ENCODE measurements at places on chromosomes 6 and 20.

DNA sequence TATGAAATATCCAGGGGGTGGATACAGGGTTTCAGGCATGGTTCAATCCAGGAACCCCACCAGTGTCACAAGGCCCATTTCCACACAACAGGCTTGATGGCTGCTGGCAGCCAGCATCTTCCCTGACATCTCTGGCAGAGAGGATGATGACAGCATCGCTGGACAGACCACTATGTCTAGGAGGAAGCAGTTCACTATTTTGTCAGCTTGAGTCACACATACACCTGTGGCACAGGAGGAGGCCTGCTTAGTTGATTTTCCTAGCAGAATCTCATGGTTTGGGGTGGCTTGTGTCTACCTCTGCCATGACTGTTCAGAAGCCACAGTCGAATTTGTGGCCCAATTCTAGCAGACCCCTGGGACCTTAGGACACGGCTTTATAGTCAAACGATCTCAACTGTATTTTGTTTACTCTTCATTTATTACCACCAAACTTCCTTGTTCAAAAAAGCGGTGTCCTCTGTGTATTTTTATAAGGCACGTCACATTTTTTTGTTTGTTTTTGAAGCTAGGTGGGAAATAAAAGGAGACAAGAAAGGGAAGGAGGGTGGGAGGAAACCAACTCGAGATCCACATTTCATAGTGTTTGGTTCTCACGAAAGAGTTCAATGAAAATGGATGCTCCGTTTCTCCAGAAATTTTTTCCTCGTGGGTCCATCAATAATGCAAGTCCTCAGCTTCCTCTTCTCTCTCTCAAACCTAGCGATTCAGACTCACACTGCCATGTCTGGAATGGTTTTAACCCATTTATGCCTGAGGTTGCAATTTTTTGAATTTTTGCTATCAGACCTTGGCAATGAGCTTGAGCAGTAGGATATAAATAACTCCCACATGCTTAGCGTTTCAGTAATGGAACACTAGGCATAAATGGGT, 94.4 kb downstream of the TOX2 start:
- peak; percentile 61 for DNase-seq

DNA sequence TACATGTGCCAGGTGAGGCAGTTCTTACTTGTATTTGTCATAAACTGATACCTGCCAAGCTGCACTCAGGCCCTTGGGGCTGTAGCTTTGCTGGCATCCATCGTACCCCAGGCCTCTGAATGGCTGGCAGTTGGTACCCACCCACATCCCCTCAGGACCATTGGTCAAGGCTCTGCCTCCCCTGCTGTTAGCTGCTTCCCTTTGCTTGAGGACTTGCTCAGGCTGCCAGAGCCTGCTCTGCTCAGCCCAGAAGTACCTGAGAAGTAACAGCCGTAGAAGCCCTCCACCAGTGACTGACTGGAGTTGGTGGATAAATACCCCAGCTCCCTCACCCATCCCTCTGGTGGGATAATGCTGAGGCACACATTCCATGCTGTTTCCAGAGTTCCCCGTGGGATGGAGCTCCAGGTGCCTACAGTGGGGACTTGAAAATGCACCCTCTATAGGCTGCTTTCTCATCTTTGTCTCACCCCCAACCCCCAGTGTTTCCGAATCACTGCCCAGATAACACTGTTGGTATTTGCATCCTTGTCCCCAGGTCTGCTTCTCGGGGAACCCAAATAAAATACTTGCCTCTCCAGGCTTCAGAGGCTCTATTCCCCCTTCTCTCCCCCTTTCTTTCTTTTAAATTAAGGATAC, 7.3 kb downstream of the EBF4 start:
- DNase-seq, result no peak

DNA sequence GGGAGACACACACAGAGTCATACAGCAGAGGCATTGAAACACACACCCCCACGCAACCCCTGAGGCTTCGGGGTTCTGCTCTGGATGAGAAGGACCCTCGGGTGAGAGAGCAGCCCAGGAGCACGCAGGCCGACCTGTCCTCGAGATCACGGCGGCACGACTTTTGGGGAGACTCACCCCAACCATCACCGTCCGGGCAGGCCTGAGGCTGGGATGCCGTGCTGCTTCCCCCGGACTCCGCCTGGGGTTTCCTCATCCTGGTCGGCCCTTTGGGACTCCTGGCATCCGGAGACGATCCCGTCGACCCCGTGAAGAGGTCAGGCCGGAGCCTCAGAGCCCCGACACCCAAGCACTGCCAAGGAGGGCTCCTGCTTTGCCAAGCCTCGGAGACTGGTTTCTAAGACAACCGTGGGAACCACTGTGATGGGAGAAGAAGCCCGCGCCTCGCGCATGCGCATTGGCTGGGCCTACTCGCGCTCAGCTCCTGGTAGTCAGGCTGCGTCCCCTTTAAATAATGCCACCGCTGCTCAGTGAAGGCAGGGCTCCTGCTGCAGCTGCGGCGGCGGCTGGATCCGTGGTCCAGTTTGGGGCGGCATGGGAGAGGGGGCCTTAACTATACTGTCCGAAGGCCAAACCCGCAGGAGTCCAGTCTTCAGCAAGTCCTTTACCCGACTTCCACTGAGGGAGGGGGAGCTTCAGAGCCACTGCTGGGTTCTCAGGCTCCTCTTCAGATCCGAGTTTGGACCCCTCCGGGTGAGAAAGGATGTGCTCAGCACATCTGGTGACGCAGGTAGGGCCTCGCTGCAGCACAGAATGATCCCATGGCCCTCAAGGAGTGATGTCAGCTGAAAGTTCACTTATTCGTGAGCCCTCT, 171.4 kb upstream of the ZNF337 start:
- peak; percentile 75 for DNase-seq

- peak; percentile 95 for DNase-seq
Observed at GRCh38 chr6:26205625-26206574, 118.7 kb downstream of the HFE start.

DNA sequence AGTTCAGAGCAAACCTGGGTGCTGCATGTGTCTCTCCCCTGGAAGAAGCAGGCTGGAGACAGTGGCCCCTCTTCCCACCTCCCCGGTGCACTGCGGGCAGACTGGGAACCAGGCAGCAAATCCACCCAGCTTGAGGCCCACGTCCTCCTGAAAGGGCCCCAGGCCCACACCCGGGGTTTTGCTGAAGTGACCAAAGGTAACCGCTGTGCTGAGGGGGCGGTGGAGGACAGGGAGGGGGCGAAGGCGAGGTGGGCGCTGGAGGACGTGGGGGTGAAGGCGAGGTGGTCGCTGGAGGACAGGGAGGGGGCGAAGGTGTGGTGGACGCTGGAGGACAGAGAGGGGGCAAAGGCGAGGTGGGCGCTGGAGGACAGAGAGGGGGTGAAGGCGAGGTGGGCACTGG, 1.8 kb upstream of the BIRC7 start:
- no peak for DNase-seq

GRCh38 chr20:61683721-61684120, 382.0 kb downstream of the TAF4 start:
- DNase-seq, result no peak

GRCh38 chr20:38084425-38084951, 50.9 kb downstream of the RPRD1B start:
- DNase-seq, result no peak

DNA sequence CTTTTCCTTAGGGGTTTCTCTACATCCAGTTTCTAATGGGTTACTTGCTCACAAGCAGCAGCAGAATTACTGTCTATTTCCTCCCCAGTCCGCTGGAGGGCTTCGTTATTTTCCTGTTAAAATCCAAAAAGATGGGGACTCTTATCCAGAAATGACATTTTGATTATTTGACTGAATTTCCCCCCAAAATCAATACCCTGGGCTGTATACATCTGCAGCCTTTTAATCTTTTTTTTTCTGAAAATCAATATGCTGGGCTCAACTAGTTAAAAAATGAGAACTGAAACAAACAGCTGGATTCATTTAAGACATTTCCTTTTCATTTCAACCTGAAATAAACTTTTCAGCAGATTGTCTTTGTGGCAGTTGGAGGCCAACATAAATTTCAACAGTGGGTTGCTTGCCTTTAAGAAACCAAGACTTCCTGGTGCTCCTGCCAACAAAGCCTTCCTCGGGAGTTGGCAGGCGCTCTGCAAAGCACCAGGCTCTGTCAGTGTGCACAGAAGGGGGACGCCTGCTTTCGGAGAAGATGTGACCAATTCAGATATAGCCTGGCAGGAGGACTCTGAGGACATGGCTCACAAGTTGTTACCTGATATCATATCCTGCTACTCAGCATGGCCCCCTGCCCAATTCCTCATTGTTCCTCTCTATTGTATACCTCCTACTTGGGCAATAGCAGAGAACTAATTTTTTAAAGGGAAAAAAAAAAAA, 204.7 kb upstream of the ARG1 start:
- DNase-seq, result peak; percentile 24

DNA sequence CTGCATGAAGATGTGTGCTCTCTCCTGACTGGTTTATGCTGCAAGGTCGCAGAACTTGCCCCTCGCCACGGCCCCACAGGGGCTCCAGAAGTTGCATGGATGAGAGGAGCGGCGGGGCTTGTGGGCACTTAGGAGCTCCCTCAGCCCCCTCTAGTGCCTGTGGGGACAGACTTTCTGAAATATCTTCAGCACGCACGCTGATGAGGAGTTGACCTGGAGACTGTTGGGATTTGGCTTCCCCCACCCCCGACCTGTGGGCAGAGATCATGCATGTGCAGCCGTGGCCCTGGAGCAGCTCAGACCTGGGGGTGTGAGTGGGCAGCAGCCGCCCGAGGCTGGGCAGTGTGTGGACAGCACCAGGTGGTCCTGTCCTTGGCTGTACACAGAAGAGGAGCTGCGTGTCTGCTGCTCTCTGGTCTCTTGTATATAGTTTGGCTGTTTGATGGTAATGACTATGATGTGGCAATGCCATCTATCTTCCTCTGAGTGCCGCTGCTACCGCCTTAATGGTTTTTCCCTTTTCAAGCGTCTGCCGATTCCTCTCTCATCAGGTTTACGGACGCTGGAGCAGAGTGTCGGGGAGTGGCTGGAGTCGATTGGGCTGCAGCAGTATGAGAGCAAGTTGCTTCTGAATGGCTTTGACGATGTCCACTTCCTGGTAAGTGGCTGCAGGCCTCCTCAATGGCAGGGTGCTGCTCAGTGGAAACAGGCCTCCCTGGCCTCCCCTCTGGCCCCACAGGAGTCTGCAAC, 81.4 kb downstream of the TCP11 start:
- no peak for DNase-seq

DNA sequence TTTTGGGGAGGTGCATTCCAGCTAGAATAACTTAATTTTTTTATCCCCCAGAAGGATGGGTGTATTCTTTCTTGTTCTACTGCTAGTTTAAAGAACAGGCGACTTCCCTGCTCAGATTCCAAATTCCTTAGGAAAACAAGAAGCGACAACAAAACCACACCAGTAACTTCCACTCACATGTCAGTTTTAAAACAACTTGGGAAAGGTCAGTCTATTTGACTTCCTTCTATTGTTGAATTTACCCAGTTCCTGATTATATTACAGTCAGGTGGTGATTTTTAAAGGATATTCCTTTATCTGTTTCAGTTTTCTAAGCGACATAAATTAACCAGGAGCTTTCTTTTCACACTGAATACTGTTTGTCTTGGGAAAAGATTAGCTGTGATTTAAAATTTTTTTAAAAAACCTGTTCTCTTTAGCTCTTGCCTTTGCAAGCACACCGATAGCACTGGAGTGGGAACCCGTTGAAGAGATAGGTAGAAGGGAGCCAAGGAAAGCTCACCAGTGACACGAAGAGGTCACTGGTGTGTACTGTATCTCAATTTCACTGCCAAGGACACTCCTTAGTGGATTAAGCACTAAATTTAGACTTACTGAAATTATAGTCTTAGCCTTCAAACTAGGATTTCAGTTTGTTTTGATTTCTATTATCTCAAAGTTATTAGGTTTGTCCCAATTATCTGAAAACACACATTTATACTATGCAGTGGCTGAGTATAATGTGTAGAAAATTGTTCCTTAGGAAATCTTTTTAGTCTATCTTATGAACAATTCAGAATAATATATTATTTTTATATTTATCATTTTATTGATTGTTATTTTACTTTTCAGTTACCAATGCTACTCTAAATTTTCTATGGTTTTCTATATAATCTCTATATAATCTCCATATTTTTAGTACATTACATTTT, 22.3 kb downstream of the MARCKS start:
- DNase-seq, result peak; percentile 80

DNA sequence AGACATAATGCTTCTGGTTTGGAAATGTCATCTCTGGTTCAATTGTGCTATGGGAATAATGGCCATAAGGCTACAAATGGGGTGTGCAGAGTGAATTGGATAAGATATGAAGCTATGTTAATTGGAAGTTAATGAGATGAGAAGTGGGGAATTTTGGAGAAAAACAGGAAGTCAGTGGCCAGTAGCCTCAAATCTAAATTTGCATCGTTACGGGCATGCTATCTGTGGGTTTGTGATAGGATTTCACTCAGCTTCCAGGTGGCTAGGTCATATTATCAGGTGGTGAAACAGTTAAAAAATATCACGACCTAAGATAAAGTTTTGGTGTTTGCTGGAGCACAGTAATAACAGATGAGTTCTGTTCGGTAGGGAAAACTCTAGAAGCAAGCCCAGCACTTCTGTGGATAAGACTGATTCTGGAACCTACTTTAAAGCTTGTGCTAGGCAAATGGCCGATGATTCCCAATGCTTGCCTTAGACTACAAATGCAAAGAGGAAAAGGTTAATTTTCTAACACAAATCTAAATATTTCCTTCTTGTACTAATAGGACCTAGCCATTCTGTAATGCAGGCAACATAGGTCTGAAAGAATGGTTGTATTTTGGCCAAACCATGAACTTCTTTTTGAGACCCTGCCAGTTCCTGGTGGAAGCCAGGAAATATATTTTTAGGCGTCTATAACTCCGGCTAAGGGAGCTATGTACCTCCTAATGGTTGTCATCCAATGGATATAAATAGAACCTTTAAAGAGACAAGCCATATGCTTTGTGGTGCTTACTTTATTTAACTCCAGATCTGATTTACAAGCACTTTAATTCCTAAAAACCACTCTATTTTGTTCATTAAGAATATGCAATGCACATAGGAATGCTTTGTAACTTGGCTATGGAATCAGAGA, 111.0 kb downstream of the PLCB1 start:
- DNase-seq, result no peak

GRCh38 chr6:31740397-31741223, 805 bp downstream of the MSH5 start:
- peak; percentile 49 for DNase-seq

DNA sequence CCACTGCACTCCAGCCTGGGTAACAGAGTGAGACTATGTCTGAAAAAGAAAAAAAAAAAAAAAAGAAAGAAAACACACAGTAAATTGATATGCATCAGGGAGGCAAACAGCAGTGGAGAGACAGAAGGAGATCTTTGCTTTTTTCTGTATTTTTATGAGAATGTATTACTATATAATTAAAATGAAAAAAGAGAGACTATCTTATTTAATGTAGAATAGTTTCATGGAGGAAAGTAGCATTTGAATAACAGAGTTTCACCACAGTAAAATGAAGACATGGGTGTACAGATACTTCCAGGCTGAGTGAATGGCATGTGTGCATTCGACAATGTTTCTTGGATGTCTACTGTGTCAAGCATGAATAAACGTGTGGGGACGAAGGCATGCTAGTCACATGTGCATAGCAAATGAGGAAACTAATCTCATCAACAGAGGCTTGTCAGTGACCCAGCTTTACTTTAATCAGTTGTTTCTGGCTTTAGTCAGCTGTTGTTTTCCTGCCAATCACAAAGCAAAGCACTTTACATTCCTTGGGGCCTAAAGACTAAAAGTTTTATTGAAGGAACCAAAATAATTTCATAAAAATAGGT, 55.5 kb upstream of the ARMH2 start:
- DNase-seq, result no peak

Data from kidney tubule cell (primary cell).